ENCODE measurements at places on chromosomes 16 and 17.
A peak's percentile ranks its signal among the peaks of the same experiment; 100 is the strongest.

DNA sequence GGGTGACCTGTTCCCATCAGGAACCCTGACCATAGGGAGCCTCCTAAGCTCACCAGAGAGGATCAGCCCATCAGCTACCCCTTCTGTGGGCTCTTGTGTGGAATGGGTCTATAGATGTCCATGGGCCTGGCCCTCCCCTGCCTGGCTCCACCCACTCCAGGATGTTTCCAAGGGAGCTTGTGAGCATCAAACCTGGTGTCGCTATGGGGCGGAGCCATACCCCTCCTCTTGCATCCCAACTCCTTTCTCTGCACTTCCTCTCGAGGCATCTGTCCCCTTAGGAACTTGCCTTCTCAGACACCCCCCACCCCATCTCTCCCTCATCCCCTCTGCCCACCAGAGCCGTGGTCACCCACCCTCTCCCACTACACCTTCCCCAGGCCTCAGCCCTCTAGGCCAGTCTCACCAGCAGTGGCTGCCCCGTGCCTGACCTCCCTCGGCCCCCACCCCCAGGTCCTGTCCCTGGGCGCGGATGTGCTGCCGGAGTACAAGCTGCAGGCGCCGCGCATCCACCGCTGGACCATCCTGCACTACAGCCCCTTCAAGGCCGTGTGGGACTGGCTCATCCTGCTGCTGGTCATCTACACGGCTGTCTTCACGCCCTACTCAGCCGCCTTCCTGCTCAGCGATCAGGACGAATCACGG is 10.4 kb downstream of the KCNH6 start:
- DNase-seq = no peak

GRCh38 chr17:69060822-69061221 is at the start of gene ABCA9:
TSS of gene ABCA9 (minus strand) at chr17:69060927. CDS start at chr17:69051126, 9,801 bp downstream.
- DNase-seq = peak; percentile 81

DNA sequence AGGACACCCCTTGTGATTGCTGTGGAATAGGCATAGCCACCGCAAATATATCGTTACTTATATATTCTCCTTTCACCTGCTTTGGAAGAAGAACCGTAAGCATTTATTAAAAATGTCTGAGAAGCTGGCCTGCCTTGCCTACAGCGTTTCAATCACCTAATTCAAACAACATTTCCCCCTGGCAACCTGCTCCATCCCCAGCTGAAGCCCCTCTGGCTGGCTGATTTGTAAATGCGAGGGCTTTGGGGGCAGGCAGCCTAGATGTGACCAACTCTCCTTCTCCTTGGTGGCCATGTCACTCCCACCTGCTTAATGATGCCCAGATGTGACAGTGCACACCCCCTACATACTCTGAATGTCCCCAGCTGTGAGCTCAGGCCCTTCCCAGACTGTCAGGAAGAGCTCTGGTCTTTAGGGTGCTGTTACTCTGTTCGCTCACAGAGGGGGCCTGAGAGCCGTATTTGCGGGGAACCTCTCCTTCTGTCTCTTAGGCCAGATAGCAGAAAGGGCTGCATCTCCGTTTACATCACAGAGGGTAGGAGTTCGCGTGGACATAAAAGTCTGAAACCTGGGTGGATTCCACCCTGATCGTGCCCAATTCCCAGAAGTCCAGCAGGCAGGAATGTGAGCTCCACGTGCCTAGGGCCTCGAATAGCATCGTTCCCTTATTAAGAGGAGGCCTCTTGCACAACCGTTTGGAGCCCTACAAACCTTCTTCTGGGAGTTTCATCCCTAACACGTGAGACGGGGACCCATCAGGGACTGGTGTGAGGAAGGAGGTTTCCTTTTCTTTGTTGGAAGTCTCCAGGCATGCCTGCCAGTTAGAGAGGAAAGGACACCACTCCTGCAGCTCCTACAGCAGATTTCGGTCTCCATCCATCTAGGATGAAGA is 2.4 kb upstream of the SDK2 start:
- DNase-seq = peak; percentile 30

GRCh38 chr17:11935734-11936406 is 61.4 kb downstream of the ZNF18 start:
- DNase-seq = peak; percentile 35

- no peak for DNase-seq
These were observed 5.2 kb upstream of the MT1E start for GRCh38 chr16:56620339-56620897.

DNA sequence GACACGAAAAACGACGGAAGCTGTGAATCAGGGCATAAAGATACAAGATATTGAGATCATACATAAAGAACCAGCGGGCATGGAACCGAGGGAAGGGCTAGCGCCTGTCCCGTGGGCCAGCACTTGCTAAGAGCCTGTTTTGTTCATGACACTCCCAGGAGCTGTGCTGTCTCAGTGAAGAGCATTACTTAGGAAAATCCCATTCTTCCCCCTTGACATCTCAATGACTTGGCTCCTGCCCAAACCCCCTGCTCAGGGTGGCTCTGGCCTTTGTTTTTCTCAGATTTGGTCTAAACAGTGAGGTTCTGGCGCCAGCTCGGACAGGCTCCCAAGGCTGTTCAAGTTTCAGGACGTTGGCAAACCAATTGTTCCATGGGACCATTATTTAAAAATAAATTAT is 79.1 kb upstream of the SEC14L1 start:
- no peak for DNase-seq

DNA sequence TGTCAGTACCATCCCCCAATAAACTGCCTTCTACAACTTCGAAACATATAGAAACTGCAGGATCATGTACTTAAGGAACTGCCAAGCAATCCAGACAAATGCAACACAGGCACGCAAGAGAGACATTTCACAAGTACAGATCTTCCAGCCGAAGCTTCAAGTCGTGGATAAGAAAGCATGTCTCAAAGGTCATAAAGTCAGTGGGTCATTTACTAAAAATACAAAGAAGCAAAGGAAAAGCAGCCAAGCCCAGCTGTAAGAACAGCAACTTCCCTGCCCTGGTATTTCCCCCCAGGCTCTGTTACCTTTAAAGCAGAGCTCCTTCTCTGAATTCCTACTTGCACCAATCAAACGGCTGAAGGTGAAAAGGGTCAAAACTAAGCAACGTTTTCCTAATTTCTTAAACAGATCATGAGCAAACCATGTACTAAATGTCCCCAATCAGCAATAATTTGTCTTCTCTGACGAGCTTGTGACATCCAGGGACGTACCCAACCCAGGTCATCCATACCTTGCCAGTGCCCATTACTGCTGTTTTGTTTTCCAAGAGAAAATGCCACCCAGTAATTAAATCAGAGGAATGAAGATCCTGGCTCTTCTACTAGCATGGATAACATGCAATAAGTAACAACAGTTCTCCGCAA is 1.7 kb downstream of the AKTIP start:
- no peak for DNase-seq

- no peak for DNase-seq
These were observed 1276.1 kb upstream of the CDH8 start for GRCh38 chr16:63312346-63312745.

DNA sequence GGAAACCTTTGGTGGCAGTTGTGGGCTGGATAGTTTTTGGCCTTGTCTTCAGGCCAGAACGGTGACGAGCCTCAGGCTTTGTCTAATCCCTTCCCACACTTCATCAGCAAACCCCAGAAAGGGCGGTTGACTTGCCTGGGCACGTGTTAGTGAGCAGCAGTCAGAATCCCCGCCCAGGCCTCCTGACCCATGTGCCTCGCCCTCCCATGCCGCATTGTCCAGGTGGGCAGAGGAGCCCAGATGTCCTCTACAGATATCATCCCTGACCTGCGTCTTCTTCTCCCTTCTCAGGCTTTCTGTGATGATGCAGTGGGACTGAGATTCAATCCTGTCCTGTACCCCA is 82.5 kb downstream of the OR1D5 start:
- DNase-seq = no peak

DNA sequence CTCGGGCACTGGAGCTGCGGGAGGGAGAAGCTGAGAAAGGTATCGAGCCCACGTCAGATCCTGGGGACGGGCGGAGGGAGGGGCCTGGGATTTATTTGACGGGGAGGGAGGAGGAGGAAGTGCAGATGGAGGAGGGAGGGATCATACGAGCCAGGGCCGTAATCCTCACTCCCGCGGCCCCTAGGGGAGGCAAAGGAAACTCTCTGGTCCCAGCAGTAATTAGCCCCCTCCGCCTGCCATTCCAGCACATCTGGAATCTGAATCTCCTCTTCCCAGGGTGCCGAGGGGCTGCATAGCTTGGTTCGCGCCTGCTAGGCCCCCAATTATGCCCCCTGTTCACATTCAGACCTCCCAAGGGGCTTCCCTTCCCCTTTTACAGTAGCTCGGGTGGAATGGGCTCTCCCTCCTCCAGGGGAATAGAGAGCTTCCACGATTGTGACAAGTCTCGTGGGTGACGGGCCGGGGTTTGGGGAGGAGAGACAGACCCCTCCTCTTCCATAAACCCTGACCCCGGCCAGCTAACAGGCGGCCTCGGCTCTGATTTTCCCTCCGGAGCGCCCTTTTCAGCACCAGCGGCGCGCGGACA is at the start of gene SEZ6L2:
SEZ6L2 (minus strand) TSS at position 35 of the 586 bp plus-strand sequence. CDS start 531 bp downstream, outside the sequence.
- peak; percentile 83 for DNase-seq

DNA sequence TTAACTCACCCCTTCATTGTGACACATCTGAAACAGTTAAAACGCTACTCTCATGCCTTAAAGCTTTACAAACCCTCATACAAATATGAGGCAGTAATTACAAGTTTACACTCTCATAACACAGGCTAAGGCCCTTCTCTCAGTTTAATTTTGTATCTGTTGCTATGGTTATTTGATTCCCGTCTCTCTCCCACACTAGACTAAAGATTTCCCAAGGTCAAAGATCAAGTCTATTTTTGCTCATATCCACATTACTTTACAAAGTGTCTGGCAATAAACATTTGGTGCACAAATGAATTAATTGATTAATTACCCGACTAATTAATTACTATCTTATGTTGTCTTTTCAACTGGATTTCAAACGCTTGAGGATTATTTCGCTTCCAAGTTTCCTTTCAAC is 86.4 kb upstream of the MYOCD start:
- no peak for DNase-seq

GRCh38 chr17:76515274-76515949 is 14.2 kb upstream of the RHBDF2 start:
- peak; percentile 90 for DNase-seq

DNA sequence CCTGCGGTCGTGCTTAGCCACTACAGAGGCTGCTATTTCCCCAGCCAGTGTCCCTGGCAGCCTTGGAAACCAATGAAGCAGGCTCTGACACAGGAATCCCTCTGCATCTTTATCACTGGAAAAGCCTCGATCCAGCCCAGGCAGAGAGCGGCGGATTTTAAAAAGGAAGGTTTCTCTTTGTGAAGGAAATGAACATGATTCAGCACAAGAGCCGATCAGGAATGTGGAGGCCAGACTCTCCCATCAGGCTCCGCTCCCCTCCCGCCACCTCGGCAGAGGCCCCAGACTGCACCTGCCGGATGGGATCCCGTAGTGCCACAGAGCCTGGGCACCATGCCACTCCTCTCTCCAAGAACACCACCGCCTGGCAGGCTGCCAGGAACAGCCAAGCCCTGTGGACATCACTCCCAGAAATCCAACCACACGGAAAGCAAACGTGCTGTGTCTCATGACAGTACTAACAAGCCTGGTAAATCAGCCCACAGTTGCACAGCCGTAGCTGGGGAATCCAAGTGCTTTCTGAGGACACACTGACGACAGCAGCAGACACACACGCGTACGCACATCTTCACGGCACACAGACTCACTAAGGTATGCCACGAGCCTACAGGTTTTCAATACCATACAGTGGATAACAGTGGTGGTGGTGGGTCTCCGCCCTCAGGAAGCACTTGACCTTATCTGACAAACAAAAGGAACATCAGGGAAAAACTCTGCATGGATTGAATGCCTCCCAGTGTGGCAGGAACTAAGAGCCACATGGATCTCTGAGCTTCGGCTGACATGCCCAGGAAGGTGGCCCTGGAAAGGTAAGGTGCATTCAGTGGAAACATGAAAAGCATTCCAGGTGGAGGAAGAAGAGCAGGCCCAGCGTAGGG is 5.4 kb downstream of the LRRC75A start:
- peak; percentile 59 for DNase-seq

DNA sequence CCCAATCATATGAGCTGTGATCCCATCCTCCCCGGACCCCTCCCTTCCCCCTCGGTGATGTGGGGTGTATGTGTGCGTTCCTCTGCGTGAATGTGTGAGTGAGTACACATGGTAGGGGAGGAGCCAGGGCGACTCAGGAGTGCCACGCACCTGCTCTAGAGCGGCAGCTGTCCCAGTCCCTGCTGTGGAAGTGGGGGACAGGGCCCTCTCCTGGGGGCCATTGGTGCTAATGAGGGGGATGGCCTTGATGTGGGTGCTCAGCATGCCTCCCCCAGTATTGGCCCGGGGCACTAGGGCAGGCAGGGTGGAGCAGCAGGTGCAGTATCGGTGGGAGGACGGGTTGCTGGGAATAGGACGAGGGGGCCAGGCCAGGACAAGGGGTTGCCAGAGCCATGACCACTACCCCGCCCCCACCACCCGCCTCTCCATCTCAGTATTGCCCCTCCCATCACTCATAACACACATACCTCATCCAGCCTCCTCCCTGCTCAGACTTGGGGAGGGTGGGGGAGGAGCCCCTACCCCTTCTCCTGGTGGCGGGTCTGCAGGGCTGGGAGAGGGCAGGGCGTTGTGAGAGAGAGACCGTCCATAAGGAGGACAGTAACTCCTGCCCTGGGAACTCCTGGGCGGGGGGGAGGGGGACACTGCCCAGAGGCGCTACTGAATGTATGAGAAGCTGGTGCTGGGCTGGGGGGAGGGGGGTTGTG is 8.5 kb downstream of the NR1D1 start:
- DNase-seq = peak; percentile 31

DNA sequence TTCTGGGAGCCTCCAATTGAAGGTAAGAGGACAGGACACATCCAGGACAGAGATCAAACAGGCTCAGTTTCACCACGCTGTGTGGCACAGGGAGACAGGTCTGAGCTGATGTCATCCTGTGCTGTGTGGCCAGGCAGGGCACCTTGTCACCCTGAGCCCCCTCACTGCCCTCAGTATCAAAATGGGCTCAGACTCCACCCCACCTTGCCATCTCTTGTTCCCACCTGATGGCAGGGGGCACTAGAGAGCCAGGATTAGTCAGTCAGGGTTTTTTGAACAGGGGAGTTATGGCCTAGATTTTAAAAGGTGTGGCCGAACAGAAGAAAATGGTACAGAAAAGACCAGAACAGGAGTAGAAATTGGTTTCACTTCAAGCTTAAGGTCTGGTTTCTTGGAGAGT is 2.6 kb downstream of the KAT2A start:
- no peak for DNase-seq

Data from fibroblast of skin of right biceps (primary cell).